ENCODE measurements at places on chromosomes 3 and 15.

DNA sequence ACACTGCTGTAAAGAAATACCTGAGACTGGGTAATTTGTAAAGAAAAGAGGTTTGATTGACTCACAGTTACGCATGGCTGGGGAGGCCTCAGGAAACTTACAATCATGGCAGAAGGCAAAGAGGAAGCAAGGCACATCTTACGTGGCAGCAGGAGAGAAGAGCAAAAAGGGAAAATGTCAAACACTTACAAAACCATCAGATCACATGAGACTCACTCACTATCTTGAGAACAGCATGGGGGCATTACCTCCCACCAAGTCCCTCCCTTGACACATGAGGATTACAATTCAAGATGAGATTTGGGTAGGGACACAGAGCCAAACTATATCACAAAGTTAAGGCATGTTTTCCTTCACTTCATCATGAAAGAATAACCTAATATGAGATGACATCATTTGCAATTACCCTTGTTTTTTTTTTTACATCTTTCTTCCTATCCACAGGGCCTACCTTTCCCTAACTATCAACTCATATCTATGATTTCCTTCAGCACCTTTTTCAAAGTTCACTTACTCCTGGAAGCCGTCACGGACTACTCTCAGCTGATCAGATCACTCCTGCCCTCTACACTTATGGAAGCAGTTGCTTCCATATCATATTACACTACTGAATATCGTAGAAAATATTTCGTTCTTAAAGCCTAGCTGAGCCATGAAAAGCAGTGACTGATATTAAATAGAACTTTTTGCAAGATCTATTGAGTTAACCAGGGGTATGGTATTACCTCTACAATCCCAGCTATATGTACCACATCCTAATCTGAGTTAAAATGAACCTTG lies 25.5 kb upstream of the ATP8B4 start:
- DNase-seq: no peak

GRCh38 chr3:27606537-27606936 lies 115.6 kb downstream of the EOMES start:
- no peak for DNase-seq

GRCh38 chr15:70504299-70504951 lies 258.9 kb downstream of the UACA start:
- DNase-seq: peak; percentile 62

GRCh38 chr15:40498418-40498817 lies 27.6 kb downstream of the CHST14 start:
- DNase-seq: no peak

DNA sequence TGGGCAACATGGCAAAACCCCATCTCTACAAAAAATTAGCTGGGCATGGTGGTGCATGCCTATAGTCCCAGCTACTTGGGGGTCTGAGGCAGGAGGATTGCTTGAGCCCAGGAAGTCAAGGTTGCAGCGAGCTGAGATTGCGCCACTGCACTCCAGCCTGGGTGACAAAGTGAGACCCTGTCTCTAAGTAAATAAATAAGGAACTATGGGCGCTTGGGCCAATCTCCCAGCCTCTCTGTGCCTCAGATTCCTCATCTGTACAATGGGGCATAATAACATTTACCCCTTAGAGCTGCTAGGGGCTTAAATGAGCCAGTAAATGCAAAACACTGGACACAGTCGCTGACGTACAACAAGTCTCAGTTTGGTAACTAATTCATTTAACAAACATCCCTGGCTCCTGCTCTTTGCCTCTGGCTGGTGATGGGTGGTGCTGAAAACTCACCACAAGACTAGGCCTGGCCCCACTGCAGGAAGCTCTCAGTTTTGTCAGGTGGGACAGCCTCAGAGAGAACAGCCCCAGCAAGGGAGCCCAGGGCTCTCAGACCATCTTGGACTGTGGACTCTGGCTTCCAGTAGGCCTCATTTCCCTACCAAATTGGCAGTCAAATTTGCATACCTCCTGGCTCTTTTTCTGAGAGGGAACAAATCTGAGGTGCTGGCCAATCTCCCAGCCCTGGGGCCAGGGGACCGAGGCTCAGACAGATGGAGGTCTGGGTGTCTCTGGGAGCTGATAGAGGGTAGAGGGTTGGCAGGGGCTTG lies 6.4 kb upstream of the TBC1D2B start:
- peak; percentile 45 for DNase-seq
